ENCODE measurements at places on chromosomes 7 and 10.

- no peak for DNase-seq
Measured at GRCh38 chr7:26398427-26398755, 106.7 kb downstream of the SNX10 start.

GRCh38 chr7:131100357-131101054 is 227.2 kb upstream of the MKLN1 start:
- peak; percentile 78 for DNase-seq

DNA sequence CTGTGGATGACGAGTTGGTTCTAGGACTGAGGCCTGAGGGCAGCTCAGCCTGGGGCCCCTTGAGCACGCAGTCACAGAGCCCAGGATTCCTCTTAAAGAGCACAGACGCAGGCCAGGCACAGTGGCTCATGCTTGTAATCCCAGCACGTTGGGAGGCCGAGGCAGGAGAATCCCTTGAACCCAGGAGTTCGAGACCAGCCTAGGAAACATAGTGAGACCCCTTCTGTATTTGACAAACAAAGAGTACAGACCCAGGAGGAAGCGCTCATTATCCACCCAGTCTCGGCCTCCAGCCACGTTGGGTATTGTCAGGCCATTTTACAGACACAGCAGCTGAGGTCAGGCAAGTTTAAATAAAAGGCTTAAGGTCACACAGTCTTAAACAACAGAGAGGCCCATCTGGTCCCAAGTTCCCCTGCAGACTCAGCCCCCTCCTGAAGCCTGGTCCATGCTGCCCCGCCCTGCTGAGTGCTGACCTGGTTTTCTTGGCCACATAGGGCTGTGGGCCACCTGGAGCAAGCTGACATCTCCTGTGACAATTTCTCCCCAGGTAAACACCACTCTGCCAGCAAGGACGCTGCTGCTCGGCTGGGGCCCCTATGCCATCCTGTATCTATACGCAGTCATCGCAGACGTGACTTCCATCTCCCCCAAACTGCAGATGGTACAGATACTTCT is 12.6 kb downstream of the RGR start:
- DNase-seq = no peak

DNA sequence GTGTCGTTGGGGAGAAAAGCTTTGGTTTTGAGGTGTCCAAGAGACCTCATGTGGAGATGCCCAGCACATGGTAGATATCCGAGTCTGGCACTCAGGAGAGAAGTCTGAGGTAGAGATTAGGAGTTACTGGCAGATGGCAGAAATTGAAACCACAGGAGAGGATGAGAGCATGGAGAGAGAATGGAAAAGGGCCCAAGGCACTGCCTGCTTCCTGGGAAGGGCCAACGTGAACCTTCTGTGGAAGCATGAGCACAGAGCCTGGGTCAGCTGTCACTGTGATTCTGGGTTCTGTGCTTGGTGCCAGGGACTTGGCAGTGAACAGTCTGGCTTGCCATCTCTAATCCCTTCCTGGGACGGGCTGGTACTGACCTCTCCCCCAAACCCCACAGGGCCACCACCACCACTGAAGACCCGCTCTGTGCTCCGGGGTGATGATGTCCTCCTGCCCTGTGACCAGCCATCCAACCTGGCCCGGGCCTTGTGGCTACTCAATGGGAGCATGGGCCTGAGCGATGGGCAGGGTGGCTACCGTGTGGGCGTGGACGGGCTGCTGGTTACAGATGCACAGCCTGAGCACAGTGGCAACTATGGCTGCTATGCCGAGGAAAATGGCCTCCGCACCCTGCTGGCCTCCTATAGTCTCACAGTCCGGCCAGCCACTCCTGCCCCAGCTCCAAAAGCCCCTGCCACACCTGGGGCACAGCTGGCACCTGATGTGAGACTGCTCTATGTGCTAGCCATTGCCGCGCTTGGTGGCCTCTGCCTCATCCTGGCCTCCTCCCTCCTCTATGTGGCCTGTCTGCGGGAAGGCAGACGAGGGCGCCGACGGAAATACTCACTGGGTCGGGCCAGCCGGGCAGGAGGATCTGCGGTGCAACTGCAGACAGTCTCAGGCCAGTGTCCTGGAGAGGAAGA is 4.1 kb downstream of the MRPL43 start:
- no peak for DNase-seq

- DNase-seq = no peak
Measured at GRCh38 chr7:158018098-158018762, 569.4 kb downstream of the PTPRN2 start.

DNA sequence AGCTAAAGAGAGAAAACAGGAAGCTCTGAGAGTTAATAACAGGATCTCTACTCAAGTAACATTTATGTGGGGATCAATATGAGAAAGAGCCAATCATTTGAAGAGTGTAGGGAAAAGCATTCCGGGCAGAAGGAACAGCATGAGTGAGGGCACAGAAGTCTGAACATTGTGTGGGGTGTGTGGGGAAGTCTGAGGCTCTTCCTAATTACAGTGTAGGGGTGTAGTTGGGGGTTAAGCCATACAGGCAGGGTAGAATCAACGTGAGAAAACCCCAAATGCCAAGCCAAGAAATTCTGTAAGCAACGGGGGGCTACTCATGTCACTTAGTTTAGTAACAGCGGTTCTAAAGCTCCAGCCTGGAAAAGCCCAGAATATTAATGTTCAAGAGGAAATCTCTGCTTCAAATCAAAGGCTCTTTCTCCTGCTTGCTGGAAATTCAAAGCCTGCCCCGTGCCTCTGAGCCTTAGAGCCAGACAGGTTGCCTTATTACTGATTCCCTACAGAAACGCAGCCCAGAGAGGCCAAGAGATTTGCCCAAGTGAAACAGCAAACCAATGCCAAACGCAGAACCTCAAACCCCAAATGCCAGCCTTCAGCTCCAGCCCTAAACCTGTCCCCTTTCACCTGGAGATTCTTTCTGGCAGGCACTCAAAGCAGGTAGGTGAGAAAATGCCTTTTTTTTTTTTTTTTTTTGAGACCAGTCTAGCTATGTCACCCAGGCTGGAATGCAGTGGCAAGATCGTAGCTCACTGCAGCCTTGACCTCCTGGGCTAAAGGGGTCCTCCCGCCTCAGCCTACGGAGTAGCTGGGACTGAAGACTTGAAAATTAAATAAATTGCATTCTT is 36.1 kb downstream of the DNAJB12 start:
- DNase-seq = no peak

GRCh38 chr7:158657189-158657746 is 47.3 kb downstream of the NCAPG2 start:
- no peak for DNase-seq

GRCh38 chr10:24207781-24208611 is 942 bp upstream of the KIAA1217 start:
- no peak for DNase-seq
